Smooth muscle cell of bladder (primary cell): ENCODE measurements at places on chromosomes 1 and 21. TPM values are rescaled to one million over a fixed set of nuclear protein-coding genes. Genes with fewer than 3 reads are reported as not detected.

C1orf141 gene
- total RNA-seq: not detected in 2 replicates

GALE gene
- total RNA-seq: 11.4 and 13.4 TPM in 2 replicates

AKR7A3 gene
- total RNA-seq: 0.14 and 0.37 TPM in 2 replicates

GFI1 gene
- total RNA-seq: under 0.01 and 0.09 TPM in 2 replicates
